Activated CD4-positive, alpha-beta T cell treated with anti-CD3 and anti-CD28 coated beads for 24 hours (primary cell): ENCODE measurements at places on chromosomes 7 and 10.

GRCh38 chr10:126224967-126225671 lies 163.2 kb downstream of the ADAM12 start:
- DNase-seq = no peak

- no peak for DNase-seq
Observed at GRCh38 chr7:156524818-156525597, 115.6 kb upstream of the RNF32 start.

GRCh38 chr10:49286686-49287085 lies 12.3 kb upstream of the C10orf71 start:
- no peak for DNase-seq

DNA sequence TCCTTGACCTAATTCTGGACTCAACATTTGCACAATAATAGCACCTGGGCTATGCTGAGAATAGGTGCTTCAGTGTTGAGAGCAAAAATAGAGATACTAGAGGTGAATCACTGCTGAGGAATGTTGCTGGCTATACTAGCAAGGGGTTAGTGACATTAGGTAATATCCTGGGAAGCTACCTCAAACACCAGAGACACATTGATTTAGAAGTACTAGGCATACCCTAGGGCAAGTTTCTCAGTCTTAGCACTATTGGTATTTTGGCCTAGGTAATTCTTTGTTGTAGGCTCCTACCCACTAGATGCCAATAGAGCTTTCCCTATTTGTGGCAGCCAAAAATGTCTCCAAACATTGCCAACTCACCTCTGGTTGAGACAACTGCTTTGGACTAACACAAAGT lies 484.0 kb upstream of the MBL2 start:
- no peak for DNase-seq

DNA sequence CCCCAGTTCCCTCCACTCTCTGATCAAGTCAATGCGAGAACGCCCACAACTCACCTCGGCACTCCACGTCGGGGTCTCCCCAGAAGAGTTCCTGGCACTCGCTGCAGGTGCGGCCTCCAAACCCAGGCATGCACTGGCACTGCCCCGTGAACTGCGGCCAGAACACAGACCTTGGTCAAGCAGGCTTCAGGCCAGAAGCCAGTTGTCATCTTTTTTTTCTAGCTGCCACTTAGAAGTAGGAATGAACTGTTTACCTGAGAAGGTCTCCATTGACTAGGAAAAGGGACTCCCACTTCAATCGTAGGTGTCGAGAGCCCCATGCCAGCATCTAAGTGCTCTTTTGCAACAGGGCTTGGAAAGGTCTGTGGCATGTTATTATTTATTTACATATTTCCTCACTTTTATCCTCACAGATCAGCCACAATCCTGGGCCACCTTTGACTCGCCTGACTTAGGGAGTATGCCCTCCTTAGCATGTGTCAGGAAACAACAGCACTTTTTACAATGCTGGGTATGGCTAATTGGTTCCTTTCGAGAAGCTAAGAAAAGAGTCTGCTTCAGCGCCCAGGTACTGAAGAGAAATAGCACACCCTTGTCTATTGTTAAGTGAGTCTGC lies 51.7 kb downstream of the LAMB1 start:
- DNase-seq = no peak

DNA sequence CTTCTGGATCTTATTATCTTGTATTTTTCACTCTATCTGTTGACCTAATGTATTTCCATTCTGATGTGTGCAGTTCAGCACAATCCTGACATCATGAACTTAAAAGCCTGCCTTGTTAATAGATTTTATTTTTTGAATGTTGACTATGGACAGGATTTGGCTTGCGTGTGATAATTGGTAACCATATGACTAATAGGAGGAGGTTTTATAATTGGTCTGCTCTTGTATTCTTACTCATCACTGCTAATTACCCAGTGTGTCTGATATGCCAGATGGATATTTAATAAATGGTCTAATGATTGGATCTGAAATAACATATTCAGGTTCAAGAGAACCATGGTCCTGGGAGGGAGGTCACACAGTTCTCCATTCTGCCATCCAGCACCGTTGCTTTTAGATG lies 45.9 kb downstream of the MTURN start:
- no peak for DNase-seq

DNA sequence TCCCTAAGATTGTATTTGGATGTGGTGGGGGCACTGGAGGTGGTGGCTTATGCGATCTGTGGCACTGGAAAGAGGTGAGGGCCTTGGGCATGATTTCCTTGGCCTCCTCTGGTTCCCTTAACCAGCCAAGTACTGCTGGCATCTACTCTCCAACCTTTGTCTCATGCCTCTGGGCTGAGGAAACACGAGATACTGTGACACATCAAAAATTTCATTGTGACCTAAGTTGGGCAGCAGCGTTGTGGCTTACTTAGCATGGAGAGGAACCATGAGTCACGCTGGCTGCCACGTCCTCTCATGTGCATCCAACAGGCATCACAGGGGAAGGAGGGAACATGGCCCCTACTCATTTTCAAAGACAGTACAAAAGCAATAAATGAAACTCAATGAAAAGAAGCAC lies 29.7 kb upstream of the GSDME start:
- no peak for DNase-seq

- no peak for DNase-seq
Observed at GRCh38 chr7:124460555-124460954, 305.0 kb downstream of the GPR37 start.

GRCh38 chr7:155223021-155223420 lies 74.7 kb upstream of the INSIG1 start:
- DNase-seq = no peak

DNA sequence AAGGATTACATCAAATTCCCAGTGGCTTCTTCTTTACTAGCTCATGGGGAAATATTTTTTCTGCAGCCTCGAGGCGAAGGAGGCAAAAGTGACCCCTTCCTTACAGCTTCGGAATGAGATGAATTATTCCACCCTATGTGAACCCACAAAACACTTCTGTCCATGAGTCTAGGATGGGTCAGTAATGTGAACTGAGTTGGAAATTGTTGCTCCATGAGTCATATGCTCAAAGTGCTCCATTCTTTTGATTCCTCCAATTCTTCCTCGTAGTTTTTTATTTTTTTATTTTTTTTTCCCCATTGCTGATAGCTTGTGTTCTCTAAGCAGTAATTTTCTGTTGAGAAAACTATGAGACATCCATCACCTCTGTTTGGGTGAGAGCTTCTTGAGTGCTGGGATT lies 31.7 kb upstream of the FAM204A start:
- DNase-seq = no peak

DNA sequence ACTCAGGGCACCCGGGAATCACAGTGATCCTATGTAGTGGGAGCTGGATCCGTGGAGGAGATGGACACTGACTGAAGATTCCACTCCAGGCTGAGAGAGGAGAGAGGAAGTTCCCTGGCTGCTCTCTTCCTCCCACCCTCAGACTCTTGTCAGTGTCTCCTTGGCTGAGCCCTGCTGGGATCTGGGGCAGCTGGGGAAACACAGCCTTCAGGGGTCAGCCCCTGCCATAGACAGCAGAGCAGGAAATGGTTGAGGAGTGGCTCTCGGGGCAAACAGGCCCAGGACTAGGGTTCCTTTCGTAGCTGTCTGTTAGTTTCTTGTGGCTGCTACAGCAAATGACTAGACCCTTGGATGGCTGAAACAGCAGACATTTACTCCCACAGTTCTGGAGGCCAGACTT lies 174.4 kb upstream of the BMPER start:
- no peak for DNase-seq

- no peak for DNase-seq
Observed at GRCh38 chr7:69534461-69535041, 63.7 kb upstream of the AUTS2 start.

DNA sequence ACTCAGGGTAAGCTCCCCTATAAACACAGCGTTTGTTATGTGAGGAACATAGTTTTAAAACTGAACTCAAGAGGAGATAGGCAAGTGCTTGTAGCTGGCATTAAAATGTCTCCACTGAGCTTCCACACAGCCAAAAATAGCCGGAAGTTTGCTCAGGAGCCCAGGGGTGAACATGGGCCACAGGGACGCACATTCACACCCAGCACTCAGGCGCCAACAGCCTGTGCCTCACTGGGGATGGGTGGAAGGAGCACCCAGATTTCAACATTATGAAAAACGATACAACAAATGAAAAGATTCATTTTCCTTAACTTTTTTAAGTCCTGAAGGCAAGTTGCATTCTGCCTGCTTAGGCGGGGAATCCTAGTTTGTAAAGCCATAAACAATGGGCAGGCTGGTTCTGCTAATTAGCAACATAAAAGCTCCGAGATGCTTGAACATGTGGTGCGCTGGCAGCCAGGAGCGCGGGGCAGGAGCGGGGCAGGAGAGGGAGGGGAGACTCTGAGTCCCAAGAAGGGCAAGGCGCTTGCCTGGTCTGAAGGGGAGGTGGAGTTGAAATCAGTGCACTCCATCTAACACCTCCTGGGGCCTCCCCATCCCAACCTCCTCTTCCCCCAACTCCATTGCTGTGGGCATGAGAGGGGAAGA lies 235.9 kb downstream of the COBL start:
- DNase-seq = no peak

DNA sequence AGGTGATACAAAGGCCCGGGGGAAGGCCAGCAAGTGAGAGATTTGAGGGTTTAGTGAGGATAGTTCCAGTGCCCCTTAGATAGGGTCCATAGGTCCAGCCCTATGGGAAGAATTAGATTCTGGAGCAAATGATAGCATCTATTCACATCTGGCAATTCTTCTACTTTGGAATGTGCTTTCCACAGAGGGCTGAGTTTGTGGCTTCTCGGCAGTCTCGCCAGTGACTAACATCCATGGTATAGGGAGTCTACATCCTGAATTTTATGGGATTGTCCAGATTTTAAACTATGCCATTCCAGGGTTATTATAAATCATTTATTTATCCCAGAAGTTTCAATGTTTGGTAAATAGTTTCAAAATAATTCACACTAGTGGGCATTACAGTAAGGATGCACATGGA lies 207.3 kb upstream of the ADO start:
- DNase-seq = no peak

DNA sequence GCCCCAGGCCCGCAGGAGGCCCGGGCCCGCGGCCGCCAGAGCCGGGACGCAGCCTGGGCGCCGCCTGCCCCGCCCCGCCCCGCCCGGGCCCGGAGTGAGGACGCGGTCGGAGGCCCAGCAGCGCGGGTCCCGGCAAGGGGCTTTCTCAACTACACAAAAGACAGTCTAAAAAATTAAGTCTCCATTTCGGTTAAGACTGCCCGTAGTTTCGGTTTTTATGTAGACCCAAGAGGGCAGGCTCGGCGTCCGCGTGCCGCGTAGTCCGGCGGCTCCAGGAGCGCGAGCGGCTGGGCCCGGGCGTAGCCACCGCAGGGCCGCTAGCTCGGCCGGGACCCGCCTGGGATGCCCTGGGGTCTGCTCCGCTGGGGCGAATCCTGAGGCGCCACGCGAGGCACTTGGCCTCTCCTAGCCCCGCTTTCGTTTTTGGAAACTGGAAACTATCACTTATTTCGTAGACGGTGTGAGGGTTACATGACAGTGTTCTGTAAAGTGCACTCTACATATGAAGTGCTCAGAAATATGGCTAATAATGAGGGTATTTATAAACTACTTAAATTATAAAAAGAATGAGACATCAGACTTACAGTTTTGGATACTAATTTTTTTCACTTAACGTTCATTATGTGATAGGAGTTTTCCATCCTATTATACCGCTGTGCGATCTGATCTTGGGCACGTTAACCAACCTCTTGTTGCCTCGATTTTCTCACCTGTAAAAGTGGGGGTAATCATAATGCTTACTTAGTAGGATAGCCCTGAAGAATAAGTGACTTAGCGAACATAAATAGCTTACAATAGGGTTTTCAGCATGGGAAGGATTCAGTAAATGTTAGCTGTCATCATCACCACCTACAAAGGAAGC lies 573 bp downstream of the BLVRA start:
- DNase-seq = no peak
